Activated T-helper 1 cell treated with anti-CD3 and anti-CD28 coated beads, Interleukin-12 subunit alpha, Interleukin-12 subunit beta, Interleukin-2, Interleukin-4 antibody, amounts not matched to agents 30 ng/mL and 10 ng/mL and 1 ng/mL, durations not matched to agents 14 hours and 24 hours and 36 hours (primary cell): ENCODE measurements at places on chromosomes 16 and 17.

- no peak overlapping the region for H3K27ac ChIP-seq
- no peak overlapping the region for H3K4me3 ChIP-seq
- no peaks in the 10 kb centered on the region for H3K27me3 ChIP-seq
Measured at GRCh38 chr17:13306310-13306962, 288.6 kb upstream of the ELAC2 start.

- no peaks in the 10 kb centered on the region for H3K36me3 ChIP-seq
- no peak overlapping the region for H3K27ac ChIP-seq
- H3K4me1 ChIP-seq = no peaks in the 10 kb centered on the region
- H3K4me3 ChIP-seq = no peak overlapping the region
Measured at GRCh38 chr16:83100679-83101078, 473.9 kb downstream of the CDH13 start.

GRCh38 chr17:7589204-7589868 lies 558 bp downstream of the SOX15 start:
- H3K4me1 ChIP-seq = peaks cover 15% of the 10 kb centered on the region
- peaks cover 44% of the 10 kb centered on the region for H3K36me3 ChIP-seq
- DNase-seq = peak; percentile 52
- H3K27ac ChIP-seq = no peak overlapping the region
- H3K4me3 ChIP-seq = no peak overlapping the region
- no peaks in the 10 kb centered on the region for H3K27me3 ChIP-seq

DNA sequence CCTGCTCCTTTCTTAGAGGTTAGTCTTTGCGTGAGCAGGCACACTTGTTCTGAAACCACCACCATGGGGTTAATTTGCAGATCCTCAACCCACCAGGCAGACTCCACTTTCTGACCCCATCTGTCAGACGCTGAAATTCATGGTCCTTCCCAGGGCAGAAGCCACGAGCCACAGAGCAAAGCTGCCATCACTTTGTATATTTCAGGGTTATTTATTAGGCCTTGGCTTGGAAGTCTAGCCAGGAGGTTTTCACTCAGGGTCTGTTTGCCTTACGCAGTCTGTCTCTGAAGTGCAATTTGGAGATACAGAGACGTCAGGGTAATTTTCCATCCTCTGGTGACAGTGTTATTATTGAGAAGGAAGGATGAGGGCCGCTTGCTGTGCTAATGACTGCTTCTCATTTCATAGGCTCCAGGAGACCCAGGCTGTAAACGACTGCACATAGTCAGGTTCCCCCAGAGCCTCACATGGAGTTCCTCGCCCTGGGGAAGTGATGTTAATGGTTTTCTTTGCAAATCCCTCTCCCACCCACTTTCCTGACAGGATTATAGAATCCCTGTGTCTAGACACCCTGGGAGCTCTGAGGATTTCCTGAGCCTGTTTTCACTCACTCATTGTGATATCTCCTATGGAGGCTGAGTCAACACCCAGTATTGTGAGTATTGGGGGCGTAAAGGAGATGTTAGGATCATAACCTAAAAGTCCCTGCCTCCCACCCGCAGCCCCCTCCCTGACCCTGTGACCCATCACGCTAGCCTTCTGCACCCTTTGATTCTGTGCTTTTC lies 269.0 kb downstream of the ABCC12 start:
- no peak overlapping the region for H3K4me3 ChIP-seq
- H3K27me3 ChIP-seq = peaks cover 4% of the 10 kb centered on the region
- no peaks in the 10 kb centered on the region for H3K4me1 ChIP-seq
- H3K36me3 ChIP-seq = no peaks in the 10 kb centered on the region
- no peak for DNase-seq

DNA sequence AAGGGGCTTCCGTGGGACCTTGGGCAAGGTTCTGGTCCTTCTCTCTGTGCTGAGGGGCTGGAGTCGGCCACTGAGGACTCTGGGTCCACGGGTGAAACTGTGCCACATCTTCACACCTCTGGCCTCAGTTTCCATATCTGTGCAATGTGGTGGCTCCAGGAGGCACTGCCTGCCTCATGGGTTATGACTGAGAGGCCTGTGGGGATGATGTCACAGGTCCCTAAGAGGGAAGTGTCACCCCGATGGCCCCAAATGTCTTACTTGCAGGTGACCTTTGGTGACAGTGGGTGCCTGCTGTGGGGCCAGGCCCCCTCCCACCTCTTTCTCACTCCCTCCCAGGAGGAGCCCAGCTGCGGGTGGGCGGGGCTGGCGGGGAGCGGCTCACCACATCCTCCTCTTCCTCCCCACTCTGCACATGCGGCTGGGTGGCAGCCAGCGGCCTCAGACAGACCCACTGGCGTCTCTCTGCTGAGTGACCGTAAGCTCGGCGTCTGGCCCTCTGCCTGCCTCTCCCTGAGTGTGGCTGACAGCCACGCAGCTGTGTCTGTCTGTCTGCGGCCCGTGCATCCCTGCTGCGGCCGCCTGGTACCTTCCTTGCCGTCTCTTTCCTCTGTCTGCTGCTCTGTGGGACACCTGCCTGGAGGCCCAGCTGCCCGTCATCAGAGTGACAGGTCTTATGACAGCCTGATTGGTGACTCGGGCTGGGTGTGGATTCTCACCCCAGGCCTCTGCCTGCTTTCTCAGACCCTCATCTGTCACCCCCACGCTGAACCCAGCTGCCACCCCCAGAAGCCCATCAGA lies at the start of gene IL21R:
Gene IL21R (plus strand): TSS at position 407 of the 801 bp plus-strand sequence. CDS start 27,898 bp downstream, outside the sequence.
- no peaks in the 10 kb centered on the region for H3K27me3 ChIP-seq
- DNase-seq = peak; percentile 78
- H3K4me3 ChIP-seq = peak within 1 kb of the TSS; percentile 100
- peaks cover 68% of the 10 kb centered on the region for H3K4me1 ChIP-seq

GRCh38 chr17:304461-304860 lies 48.1 kb downstream of the RPH3AL start:
- H3K27me3 ChIP-seq = peaks cover 2% of the 10 kb centered on the region
- H3K36me3 ChIP-seq = no peaks in the 10 kb centered on the region
- no peaks in the 10 kb centered on the region for H3K4me1 ChIP-seq
- H3K4me3 ChIP-seq = no peak overlapping the region

GRCh38 chr17:29591146-29591736 lies 1.7 kb upstream of the ANKRD13B start:
- no peaks in the 10 kb centered on the region for H3K27me3 ChIP-seq
- H3K4me3 ChIP-seq = peak overlapping the region; percentile 87
- H3K27ac ChIP-seq = peak overlapping the region; percentile 80
- H3K36me3 ChIP-seq = no peaks in the 10 kb centered on the region

GRCh38 chr17:7173687-7174602 lies 5.2 kb downstream of the ASGR1 start:
- peaks cover 12% of the 10 kb centered on the region for H3K27me3 ChIP-seq
- DNase-seq = peak; percentile 28
- H3K36me3 ChIP-seq = no peaks in the 10 kb centered on the region
- H3K4me3 ChIP-seq = no peak overlapping the region
- H3K4me1 ChIP-seq = peaks cover 10% of the 10 kb centered on the region

- no peaks in the 10 kb centered on the region for H3K27me3 ChIP-seq
- no peak for DNase-seq
- H3K4me1 ChIP-seq = peaks cover 49% of the 10 kb centered on the region
- no peak overlapping the region for H3K4me3 ChIP-seq
- H3K27ac ChIP-seq = no peak overlapping the region
- H3K36me3 ChIP-seq = peaks cover 37% of the 10 kb centered on the region
Measured at GRCh38 chr17:82872591-82873520, 33.0 kb upstream of the ZNF750 start.

GRCh38 chr17:1597861-1598342 lies 30.7 kb downstream of the SLC43A2 start:
- H3K4me1 ChIP-seq = no peaks in the 10 kb centered on the region
- no peak overlapping the region for H3K4me3 ChIP-seq
- H3K27ac ChIP-seq = no peak overlapping the region
- DNase-seq = no peak
- peaks cover 6% of the 10 kb centered on the region for H3K27me3 ChIP-seq
- no peaks in the 10 kb centered on the region for H3K36me3 ChIP-seq

DNA sequence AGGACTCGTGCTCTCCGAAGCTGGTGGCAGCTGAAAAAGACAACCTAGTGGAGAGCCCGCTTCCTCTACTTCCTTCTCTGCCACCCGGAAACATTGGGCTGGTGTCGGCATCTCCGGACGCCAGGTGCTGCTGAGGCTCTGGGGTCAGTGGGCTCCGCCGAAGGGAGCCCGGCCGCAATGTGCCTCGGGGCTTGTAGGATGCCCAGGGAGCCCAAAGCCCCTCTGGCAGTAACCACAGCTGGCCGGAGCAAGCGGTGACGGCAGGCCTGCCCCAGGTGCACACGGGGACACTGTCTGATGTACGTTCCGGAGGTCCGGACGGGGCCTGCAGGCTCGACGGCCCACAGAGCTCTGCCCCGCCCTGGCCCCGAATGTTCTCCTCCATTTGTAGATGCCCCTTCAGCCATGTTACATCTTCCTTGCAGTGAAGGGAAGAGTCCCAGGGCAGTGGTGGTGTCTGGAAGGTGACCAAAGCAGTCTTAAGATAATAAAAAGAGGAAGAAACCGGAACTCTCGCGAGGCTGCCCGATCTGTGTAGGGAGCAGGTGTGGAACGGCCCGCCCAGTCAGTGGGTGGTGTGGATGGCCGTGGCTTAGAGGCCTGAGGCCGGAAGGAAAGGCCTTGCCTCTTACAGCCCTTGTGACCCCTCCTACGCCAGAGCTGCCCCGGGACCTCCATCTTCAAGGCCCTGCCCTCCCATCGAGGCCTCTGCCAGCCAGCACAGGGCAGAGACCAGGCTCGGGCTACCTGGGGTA lies 22.6 kb downstream of the NDUFAF8 start:
- DNase-seq = no peak
- H3K36me3 ChIP-seq = peaks cover 13% of the 10 kb centered on the region
- no peak overlapping the region for H3K4me3 ChIP-seq
- H3K27me3 ChIP-seq = no peaks in the 10 kb centered on the region
- H3K4me1 ChIP-seq = no peaks in the 10 kb centered on the region
- H3K27ac ChIP-seq = no peak overlapping the region

- H3K27me3 ChIP-seq = no peaks in the 10 kb centered on the region
- no peak overlapping the region for H3K4me3 ChIP-seq
- H3K36me3 ChIP-seq = no peaks in the 10 kb centered on the region
- no peak overlapping the region for H3K27ac ChIP-seq
- H3K4me1 ChIP-seq = no peaks in the 10 kb centered on the region
Measured at GRCh38 chr17:71850812-71851211, 270.0 kb upstream of the SOX9 start.

GRCh38 chr17:54307351-54307750 lies 484.6 kb downstream of the KIF2B start:
- DNase-seq = no peak
- no peak overlapping the region for H3K4me3 ChIP-seq
- no peak overlapping the region for H3K27ac ChIP-seq
- H3K4me1 ChIP-seq = no peaks in the 10 kb centered on the region
- H3K36me3 ChIP-seq = no peaks in the 10 kb centered on the region
- no peaks in the 10 kb centered on the region for H3K27me3 ChIP-seq

- no peak overlapping the region for H3K4me3 ChIP-seq
- H3K27ac ChIP-seq = no peak overlapping the region
- no peaks in the 10 kb centered on the region for H3K4me1 ChIP-seq
Measured at GRCh38 chr16:56202036-56202435, 10.7 kb downstream of the GNAO1 start.
